ENCODE measurements at places on chromosomes 4 and X.

- DNase-seq: no peak
Observed at GRCh38 chr4:143339497-143339896, 2.8 kb downstream of the GAB1 start.

DNA sequence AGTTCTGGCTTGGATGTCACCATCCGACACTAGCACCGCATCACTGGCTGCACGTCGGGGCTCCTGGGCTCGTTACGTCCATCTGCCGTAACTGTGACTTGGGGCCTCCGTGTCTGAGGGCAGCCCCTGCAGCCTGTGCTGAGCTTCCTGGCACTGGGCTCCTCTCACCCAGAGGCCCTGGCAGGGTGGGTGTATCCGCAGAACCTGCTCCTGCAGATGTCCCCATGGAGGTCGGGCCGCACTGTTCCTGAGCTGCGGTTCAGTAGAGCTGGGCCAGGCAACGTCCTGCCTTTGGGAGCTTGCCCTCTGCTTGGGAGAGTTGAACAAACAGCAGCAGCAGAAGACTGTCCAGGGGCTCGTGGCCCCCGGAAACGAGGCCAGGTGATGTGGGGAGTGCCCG, 71.4 kb downstream of the RGS12 start:
- no peak for DNase-seq

DNA sequence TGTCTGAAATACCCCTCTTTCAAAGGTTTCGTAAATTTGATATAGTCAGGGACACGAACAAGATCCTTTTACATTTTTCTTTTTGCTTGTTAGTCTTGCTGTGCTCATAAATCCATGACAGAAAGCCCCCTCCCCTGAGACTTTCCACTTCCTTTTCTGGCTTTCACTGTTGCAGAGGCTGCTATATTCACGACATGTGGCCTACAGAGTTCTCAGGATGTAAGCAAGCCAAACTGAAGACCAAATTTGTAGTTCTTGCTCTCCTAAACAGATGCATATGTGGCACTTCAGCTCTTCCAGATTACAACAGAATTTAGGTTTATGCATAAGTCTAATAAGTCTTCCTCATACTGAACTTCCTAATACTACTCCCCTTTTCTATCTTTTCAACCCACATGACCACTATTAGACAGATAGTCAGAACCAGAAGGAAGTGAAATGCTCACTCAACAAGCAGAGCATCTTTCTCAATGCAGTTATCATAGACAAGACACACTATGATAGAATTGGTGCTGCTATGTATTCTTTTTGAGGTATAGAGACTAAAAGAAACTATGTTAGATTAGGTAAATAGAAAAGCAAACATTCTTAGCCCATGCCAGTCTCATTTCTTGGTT, 15.0 kb downstream of the BTK start:
- no peak for DNase-seq

DNA sequence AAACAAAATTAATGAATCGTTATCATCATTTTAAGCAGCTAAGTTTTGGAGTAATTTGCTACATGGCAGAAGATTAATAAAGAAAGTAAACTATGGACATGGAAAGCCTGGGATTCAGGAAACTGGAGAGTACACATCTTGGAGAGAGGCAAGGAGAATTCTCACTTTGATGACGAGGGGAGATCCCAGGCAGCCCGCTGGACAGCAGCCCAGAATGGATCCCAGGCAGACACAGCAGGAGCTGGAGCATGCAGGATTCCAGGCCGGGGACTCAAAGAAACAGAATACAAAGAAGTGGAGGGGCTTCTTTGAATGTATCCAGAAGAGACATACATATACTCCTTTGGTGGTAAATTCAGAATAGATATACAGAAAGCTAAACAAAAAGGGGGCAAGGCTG, 118.0 kb upstream of the ATP6AP2 start:
- DNase-seq: no peak

DNA sequence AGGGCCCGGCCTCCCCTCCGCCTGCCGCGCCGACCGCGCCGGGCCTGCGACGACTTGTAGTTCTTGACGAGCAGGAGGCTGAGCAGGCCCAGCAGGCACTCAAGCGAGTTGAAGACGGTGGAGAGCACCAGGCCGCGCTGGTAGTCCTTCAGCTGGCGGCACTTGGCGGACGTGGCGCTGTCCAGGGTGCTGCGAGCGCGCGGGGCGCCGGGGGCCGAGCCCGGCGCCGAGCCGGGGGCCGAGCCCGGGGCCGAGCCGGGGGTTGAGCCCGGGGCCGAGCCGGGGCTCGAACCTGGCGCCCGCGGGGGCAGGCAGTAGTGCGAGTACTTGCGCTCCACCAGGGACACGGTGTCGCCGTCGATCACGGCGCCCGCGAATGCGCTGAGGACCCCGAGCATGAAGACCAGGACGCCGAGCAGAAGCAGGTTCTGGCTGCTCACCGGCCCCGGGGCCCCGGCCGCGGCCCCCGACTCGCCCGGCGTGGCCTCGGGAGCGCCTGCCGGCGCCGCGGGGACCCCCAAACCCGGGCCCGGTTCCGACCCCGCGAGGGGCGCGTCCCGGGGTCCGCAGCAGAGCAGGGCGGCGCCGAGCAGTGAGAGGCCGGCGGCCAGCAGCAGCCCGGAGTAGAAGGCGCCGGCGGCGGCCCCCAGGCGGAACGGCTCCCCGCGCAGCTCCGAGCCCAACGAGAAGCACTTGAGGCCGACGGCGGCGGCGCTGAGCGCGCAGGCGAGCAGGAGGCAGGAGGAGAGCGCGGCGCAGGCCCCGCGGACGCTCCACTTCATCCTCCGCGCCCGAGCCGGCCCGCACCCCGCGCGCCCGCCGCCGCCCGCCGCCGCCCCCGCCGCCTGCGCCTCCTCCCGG, 584 bp downstream of the TMEM271 start:
- DNase-seq: no peak

- DNase-seq: no peak
Observed at GRCh38 chrX:16612257-16612897, 37.6 kb upstream of the S100G start.

DNA sequence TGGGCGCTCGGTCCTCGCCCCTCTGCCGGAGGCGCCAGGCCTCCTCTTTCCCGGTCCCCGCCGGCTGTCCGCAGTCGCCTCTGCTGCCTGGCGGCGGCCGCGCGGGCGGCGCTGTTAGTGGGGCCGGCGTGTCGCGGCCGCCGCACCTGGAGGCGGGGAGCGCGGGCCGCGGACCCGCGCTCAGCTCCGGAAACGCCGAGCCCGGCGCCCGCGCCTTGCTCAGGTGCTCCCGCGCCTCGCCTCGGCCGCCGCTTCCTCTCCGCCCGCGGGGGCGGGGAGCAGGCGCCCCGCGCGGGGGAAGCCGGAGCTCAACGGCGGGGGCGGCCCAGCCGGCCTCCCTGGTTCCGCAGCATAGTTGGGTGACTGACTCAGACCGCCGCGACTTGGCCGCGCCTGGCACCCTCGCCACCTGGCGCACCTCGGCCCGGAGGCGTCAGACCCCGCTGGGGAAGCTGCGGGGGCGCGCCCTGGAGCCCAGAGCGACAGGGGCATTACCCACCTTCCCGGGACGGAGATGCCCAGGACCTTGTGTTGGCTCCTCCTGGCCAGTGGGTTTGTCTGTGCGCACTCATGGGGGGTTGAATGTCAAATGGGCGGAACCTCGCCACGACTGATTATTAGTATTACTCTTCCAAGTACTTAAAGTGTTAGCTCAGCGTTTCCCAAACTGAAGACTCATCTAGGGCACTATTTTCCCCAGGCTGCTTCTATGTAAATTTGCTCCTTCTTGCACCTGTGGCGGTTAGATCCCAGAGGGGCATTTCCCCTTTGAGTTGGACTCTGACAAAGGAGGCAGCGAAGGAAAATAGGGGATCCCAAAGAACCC, at the start of gene ARAP2:
Gene ARAP2, minus strand, starts transcription at position 258 of the 826 bp plus-strand sequence. CDS start 15,028 bp downstream, outside the sequence.
- peak; percentile 70 for DNase-seq

DNA sequence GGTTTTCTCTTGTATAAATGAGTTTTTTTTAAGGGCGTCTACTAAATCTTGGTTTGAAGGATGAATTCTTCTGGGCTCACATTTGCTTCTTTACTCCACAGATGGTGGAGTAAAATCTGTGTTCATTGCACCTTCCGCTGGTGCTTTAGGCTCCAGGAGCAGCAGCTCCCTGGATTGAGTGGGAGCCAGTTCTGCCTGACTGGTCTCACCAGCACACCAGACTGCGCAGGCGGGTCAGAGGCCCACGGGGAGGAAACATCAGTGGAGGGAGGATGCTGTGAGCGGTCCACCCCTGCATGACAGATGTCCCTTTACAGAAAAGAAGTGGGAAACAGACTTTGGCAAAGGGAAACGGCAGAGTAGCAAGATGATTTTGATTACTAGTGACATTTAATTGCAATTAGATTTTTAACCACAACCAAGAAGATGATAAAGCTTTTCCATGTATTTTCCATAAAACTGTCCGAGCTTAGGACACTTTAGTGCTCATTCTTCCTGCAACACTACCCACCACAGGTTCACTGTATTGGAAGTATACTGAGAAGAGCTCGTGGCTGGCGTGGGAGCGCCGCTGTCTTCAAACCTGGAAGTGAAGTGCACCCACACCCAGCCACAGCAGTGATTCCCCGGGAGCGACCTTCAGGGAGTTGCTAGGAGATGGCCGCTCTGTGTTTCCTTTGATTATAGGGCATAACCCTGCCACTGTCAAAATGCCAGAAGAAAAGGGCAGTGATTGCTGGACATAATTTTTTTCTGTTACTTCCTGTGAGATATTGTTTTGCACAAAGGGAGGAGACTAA, 95.2 kb downstream of the SORBS2 start:
- no peak for DNase-seq

GRCh38 chr4:152634110-152634760, 45.6 kb downstream of the TMEM154 start:
- DNase-seq: no peak

- no peak for DNase-seq
Observed at GRCh38 chr4:8705161-8706145, 112.9 kb downstream of the CPZ start.

DNA sequence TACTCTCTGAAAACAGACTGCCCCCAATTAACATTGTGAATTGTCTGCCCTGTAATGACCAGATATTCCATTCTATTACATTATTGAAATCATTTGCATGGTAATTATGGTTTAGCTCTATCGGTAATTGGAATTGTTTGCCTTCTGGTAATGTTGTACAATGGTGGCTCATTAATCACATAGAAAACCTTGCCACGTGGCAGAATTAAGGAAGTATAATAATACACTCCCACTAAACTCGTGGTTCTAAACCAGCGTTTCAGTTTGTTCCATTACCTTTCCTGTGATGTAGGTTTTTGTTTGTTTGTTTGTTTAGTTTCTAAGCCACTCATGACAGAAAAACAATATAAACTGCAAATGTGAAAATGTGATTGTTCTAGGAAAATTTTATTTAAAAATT, 45.1 kb upstream of the TAPT1 start:
- DNase-seq: no peak

- DNase-seq: no peak
Observed at GRCh38 chrX:39559229-39559628, 538.5 kb downstream of the BCOR start.

DNA sequence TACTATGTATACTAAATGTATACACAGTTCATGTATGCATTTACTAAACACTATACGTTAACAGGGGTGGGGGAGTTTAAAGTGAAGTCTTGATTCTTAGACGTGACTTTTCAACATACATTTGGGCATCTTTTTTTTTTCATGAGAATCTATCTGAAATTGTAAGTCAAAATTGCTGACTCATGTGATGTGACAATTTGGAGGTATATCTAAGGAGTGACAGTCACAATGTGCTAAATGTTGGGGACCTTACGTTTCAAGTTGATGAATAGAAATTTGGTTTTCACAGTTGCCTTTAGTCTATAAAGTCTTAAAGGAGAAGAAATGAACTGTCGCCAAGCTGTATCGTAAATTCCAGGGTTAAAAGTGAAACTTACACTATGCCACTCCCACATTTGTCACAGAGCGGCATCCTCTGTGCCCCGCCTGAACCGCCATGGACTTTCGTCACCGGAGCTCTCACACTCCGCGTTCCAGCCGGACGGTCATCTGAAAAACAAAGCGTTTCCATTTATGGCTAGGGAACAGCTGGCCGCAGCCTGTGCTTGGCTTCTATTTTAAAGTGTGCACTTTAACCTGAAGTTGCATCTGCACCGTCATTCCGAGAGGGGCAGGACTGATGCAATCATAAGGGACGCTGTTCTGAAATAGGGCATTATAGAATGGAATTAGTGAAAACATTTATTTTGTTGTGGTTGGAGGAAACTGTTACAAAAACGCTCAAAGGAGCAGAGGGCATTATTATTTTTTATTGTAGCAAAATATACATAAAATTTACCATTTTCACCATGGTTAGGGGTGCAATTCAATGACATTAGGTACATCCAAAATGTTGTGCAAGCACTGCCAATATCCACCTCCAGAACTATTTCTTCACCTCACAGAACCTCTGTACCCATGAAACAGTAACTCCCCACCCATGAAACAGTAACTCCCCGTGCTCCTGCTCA, 30.9 kb downstream of the PDLIM3 start:
- DNase-seq: no peak

DNA sequence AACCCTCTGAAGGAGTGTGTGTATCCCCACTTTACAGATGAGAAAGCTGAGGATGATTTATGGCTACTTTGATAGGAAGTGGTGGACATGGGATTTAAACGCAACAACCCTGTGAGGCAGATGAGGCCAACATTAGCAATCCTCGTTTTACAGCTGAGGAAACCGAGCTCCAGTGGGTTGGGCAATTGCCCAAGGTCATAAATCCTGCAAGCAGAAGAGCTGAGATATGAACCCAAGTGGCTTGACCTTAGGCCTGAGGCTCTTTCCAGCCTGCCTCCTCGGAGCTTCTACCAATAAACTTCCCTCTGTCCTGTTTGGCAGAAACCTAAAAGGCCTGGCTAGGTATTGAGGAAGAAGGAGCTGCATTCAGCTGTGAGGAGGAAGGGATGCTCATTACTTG, 185.5 kb upstream of the RBPJ start:
- no peak for DNase-seq

- no peak for DNase-seq
Observed at GRCh38 chr4:41196633-41197332, 17.6 kb downstream of the APBB2 start.

DNA sequence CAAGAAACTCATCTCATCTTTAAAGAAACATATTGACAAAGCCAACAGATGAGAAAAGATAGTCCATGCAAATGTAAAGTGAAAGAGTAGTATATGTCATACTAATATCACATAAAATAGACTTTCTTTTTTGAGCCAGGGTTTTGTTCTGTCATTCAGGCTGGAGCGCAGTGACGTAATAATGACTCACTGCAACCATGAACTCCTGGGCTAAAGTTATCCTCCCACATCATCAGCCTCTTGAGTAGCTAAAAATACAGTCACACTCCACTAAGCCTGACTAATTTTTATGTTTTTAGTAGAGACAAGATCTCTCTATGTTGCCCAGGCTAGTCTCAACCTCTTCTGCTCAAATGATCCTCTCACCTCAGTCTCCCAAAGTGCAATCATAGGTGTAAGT, 51.8 kb upstream of the TRAM1L1 start:
- DNase-seq: no peak
